ENCODE measurements at places on chromosomes 16 and 17.

GRCh38 chr16:3469736-3470135, 25.6 kb downstream of the C16orf90 start:
- DNase-seq = no peak

GRCh38 chr16:12917653-12918052, 16.3 kb downstream of the SHISA9 start:
- DNase-seq = no peak

GRCh38 chr16:84922351-84923120, 88.8 kb downstream of the ZDHHC7 start:
- no peak for DNase-seq

DNA sequence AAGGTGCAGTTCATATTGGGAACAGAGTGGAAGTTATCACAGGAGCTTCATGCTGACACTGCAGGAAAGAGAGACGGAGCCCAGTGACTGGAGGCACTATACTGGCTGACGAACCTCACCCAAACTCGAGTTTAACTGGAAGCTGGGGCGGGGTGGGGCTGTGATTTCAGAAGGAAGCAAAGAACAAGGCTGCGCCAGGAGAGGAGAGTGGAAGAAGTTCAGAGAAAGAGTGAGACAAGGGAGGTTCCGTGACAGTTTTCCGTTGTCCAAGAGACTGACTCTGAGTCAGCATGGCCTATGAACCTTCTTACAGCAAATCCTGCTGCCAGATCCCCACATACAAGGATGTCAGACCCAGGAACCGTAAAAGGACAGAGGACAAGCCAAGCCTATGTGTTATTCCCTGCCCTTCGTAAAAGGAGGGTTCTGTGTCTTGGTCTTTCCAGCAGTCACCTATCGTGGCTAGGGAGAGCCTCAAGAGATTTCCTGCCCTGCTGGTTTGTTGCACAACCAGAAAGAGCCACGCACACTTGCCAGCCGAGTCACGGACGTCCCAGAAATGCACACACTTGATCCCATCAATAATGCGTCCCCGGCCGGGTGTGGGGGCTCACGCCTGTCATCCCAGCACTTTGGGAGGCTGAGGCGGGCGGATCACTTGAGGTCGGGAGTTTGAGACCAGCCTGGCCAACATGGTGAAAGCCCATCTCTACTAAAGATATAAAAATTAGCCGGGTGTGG, 5.1 kb downstream of the PITPNA start:
- no peak for DNase-seq

- no peak for DNase-seq
These were observed 75.5 kb downstream of the BMERB1 start for GRCh38 chr16:15509593-15510535.
